Right cardiac atrium (tissue), 5 donors: ENCODE measurements at places on chromosomes 6 and 20.

DNA sequence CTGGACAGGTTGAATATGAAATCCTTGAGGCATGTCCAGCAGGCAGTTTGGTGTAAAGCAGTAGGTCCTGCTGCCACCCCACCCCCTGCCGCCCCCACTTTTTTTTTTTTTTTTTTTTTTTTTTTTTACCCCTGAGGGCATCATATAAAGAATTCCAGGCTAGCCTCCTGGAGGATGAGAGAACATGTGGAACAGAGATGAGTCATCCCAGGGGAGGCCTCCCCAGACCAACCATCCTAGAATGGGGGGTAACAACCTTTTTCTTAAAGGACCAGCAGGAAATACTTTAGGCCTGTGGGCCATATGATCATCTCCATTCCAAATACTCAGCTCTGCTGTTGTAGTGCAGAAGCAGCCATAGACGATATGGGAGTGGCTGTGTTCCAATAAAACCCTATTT lies 170.9 kb downstream of the GJA10 start:
- no peak for DNase-seq

DNA sequence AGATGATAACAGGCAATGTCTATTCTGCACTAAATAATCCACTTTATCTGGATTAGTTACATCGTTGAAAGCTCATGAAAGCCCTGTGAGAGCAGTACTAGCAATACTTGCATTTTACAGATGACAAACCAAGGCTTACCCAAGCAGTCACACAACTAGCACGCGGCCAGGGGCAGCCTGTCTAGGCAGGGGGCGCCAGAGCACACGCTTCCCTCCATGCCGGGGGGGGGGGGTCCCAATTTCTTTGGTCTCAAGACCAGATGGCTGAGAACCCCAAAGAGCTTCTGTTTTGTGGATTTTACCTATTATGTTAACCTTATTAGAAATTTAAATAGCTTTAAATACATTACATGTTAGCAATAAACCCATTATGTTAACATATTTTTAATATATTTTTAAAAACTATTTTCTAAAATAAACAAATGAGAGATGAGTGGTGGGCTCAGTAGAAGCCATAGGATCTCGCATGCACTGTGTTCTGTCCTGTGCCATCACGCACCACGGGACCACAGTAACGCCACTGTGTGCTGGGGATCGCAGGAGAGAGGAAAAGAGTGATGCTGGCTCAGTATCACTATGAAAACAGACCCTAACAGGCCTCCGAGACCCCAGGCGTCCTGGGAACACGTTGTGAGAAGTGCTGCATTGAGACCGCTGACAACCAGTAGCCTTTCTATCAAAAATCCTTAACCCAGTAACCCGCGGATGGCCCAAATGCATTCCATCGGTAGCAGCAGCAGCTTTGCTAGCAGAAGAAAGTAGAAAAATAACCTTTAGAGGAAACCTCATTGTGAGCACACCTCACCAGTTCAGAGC lies 5.3 kb upstream of the PRR18 start:
- peak; percentile 79 for DNase-seq

- no peak for DNase-seq
Measured at GRCh38 chr6:21598674-21599023, 5.1 kb downstream of the SOX4 start.

- no peak for DNase-seq
Measured at GRCh38 chr20:6029538-6029937, 24.3 kb downstream of the LRRN4 start.

DNA sequence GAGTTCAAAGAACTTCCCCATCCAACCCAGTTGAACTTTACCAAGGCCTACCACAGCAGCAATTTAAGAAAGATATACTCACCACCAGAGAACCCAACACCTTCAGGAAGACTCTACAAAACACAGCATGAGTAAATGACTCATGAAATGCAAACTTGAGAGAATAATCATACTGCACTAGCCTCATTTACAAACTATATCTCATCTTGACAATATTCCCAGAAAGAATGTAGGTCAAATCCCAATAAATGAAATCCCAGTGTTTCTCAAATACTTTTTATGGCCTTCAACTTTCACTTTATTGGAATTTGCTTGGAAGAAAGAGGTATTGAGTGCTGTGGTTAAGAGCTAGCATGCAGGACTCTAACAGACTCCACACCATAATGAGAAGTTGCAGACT lies 60.0 kb downstream of the FYN start:
- no peak for DNase-seq

DNA sequence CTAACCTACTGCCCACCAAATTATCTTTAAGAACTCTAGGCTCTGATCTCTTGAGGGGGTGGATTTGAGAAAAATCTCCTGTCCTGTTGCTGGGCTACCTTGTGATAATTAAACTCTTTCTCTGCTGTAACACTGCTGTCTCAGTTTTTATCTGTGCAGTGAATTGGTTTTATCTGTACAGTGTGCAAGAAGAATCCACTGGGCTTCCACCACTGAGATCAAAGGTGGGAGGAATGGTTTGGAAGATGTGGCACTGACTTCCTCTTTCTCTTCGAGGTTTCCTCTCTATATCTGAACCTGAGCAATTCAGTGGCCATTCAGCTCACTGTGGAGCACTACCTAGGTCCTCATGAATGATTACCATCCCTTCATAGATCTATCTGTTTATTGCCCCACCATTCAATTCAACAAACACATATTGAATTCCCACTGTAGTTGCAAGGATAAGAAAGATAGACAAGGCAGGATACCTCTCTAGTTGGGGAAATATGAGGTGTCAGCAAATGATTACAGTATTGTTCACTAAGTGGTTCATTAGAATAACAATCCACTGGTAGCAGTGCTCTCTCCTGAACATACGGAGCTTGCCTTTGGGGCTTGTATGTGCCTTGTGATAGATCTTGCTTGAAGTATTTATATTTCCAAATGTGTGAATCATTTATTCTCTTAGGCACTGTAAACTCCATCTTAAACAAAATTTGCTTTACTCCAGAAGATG lies 172.1 kb upstream of the ARG1 start:
- DNase-seq = no peak

DNA sequence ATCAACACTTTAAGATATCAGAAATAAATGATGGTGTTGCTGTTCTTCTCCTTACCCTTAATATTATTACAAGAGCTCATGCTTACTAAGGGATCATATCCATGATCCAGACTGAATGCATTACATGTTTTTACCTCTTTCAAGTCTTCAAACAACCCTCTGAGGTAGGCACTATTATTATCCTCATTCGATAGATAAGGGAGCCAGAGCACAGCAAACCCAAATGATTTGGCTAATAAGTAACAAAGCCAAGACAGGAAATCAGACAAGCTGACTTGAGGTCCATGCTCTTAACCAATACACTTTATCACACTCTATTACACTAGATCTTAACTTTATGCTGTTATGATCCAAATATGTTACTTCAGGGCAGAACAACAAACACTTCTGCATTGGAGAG lies 145.9 kb downstream of the RALGAPA2 start:
- no peak for DNase-seq

GRCh38 chr6:157215717-157216116 lies 107.6 kb downstream of the TMEM242 start:
- DNase-seq = no peak

GRCh38 chr6:4512051-4512471 lies 264.1 kb upstream of the CDYL start:
- DNase-seq = no peak

- no peak for DNase-seq
Measured at GRCh38 chr20:42530855-42531448, 658.8 kb downstream of the PTPRT start.

DNA sequence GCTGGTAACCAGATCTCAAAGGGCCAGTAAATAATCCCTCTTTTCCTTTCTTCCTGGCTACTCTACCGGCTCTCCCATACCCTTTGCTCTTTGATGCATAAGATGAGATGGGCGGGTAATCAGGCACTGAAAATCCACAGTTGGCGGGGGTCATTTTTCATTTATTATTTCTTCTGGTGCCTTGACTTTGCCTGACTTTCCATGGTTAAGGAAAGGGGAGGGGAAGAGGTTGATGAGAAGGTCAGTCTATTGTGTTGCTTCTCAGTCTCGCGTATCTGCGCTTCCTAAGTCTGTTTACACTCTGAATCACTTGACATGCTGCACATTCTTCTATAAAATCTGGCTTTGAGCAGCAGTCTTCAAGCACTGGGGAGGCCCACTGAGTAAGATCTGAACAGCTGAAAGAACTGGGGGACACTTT lies 121.1 kb upstream of the HDGFL1 start:
- no peak for DNase-seq

- no peak for DNase-seq
Measured at GRCh38 chr6:87858440-87858839, 156.4 kb upstream of the AKIRIN2 start.

- DNase-seq = peak; percentile 69
Measured at GRCh38 chr6:57267586-57268293, 45.6 kb upstream of the RAB23 start.

- no peak for DNase-seq
Measured at GRCh38 chr6:30844118-30844535, 40.2 kb upstream of the DDR1 start.

DNA sequence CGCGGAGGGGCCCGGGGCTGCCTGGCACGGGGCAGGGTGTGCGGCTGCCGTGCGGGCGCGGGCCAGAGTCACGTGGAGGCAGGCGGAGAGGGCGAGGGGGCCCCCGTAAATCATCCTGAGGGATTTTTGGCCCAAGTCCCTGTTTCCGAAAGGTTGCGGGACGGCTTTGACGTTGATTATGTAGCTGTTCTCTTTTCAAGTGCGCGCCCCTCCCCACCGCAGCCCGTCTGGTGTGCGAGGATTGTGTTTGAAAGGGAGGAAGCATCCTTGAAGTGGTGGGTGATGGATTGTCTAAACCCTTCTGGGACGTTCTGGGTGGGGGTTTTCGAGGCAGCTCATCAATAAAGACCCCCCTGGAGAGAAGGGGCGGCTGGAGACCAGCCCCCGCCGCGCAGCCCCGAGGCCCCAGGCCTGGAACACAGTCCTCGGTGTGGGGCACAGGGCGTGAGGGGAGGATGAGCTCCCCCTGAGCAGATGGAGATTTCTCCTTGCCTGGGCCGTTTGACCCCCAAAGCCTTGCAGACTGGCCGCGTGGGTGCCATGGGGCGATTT lies 7.0 kb upstream of the FOXF2 start:
- no peak for DNase-seq

DNA sequence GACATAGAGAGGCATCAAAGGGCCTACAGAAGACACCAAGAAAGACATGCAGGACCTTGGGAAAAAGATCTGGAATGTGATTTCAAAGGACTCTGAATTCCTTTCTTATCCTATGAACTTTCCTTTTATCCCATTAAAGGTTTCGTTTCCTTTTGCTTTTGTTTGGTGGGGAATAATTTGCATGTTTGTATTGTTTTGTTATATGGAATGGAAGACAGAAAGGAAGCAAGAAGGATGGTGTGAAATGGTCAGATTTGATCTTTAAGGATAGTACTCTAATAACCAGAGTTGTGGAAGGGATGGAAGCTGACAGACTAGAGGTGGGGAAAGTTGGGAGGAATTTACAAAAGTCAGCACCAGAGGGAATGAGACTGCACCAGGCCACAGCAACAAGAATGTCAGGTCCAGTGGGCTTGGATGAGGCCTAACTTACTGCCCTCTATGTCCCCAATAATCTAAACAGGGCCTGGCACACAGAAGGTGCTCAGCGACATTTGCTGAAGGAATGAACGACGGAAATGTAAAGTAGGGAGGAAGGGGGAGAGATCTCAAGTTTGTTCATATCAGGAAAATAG lies 173.7 kb downstream of the FOXA2 start:
- DNase-seq = no peak

- no peak for DNase-seq
Measured at GRCh38 chr6:53233309-53233708, 84.7 kb upstream of the GCM1 start.

DNA sequence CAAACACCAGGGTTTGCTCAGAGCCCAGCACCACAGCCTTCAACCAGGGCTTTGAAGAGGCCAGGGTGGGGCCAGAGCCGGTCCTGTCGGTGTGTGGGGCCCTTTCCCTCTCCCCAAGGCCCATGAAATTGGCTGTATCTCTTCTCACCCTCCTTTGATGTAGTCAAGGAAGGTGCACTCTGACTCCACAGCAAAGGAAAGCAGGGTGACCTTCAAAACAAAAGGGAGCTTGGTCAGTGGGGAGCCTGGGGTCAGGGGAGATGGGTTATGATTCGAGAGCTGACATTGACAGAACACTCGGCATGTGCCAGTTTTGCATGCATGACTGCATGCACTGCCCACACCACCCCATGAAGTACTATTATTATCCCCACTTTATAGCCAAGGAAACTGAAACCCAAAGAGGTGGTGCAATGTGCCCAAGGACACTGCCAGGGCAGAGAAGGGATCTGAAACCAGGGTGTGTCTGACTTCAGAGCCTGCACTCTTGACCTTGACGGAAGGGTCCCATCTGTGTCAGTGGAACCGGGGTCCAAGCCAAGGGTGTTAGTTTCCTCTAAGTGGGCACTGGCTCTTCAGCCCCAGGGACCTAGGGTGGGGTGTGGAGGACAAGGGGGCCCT lies 55.4 kb downstream of the RAB44 start:
- no peak for DNase-seq

GRCh38 chr20:2599288-2600006 lies 53.0 kb upstream of the NOP56 start:
- DNase-seq = no peak

- DNase-seq = no peak
Measured at GRCh38 chr6:111032484-111033140, 50.8 kb downstream of the RPF2 start.

- DNase-seq = no peak
Measured at GRCh38 chr6:5567352-5567751, 306.0 kb downstream of the FARS2 start.

GRCh38 chr6:137829641-137830083 lies 37.4 kb upstream of the TNFAIP3 start:
- no peak for DNase-seq

GRCh38 chr6:38193481-38194281 lies 374.2 kb downstream of the ZFAND3 start:
- DNase-seq = no peak

- no peak for DNase-seq
Measured at GRCh38 chr20:19886661-19887288, 128.7 kb downstream of the RIN2 start.

GRCh38 chr6:117906958-117907600 lies at the start of gene SLC35F1:
Gene SLC35F1 (plus strand): TSS chr6:117907264.
- DNase-seq = peak; percentile 73

GRCh38 chr6:52403627-52404026 lies 16.5 kb upstream of the EFHC1 start:
- DNase-seq = peak; percentile 68

DNA sequence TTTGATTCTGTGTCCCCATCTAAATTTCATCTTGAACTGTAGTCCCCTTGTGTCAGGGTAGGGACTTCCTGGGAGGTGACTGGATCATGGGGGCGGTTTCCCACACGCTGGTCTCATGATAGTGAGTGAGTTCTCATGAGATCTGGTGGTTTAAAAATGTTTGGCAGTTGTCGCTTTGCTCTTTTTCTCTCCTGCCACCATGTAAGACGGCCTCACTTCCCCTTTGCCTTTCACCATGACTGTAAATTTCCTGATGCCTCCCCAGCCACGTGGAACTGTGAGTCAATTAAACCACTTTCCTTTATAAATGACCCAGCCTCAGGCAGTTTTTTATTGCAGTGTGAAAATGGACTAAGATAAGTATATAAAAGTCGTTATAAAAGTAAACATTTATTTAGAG lies 80.5 kb upstream of the SGK1 start:
- DNase-seq = no peak
